Activated T-helper 17 cell treated with anti-CD3 and anti-CD28 coated beads, Interleukin-2, amount 50 U/mL, for 72 hours (primary cell): ENCODE measurements at places on chromosomes 11 and 22.

DNA sequence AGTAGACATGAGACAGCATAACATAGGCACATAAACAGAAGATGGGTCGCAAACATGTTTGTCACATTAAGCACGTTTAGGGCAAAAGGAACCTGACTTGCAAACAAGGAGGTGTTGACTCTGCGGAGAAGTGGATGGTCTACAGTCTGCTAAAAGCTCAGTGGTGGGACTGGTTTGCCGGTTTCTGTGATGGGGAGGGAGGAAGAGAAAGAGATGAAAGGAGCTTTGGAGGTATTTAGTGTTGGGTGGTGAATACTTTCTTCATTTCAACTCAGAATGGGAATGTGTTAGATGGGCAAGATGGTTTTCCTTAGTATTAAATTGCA, 191.4 kb upstream of the SORL1-AS1 start:
- ATAC-seq, result no peak

GRCh38 chr11:86693518-86693917, 21.1 kb upstream of the ME3 start:
- ATAC-seq, result no peak

GRCh38 chr11:69261116-69261515, 32.8 kb upstream of the MYEOV start:
- ATAC-seq, result no peak

DNA sequence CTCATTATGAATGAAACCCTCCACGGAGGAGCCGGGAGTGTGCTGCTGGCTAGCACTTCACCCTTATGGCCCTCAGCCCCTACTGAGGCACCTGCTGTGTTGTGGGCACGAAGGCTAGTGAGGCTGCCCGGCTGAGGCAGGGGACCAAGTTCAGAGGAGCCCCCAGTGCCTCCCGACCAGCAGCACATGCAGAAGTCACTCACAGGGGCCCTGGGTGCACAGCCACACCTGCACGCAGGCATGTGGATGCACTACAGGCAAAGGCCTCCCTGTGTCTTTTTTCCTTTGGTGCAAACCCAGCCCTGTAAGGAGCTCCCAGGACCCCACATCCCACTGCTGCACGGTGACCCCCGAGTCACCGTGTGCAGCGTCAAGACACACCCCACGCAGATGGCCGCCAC, 261.5 kb downstream of the BRD1 start:
- ATAC-seq, result no peak

- no peak for ATAC-seq
Measured at GRCh38 chr22:29704528-29705285, 15.1 kb upstream of the CABP7 start.

- ATAC-seq, result no peak
Measured at GRCh38 chr11:70873736-70874412, 378.5 kb downstream of the SHANK2 start.

DNA sequence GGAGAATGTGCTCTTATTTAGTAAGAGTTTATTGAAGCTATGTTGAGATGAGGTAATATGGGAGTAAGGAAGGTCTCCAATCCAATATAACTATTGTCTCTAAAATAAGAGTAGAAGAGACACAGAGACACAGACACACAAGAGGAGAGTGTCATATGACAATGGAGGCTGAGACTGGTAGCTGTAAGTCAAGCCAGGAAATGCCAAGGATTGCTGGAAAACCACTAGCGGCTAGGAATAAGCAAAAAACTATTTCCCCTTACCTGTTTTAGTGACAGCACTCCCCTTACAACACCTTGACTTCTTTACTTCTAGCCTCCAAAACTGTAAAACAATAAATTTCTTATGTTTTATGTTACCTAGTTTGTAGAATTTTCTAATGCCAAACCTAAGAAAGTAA, 1652.8 kb downstream of the LRRC4C start:
- ATAC-seq, result no peak

DNA sequence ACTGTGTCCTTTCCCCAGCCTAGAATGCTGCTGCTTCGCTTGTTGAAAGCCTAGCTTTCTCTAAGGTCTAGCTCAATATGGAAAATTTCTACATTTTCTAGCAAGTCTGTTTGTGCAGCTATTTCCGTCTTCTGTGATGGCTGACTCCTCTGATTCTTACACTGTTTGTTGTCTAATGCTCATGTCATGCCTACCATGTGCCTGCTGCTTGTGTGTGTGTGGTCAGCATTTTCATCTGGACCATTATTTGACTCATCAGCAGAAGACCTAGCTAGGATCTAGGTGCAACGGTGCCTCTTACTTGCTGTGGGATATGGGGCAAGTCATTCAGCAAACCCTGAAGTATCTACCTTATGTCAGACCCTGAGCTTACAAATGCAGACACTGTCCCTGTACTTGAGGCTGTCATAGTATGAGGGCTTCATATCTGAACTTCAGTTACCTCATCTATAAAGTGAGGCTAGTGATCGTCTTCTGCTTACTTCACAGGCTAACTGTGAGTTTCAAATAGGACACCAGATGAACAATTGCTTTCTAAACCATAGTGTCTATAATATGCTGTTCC, 86.5 kb upstream of the MYO18B start:
- ATAC-seq, result peak; percentile 24

GRCh38 chr11:35681163-35681767, 18.7 kb downstream of the TRIM44 start:
- peak; percentile 72 for ATAC-seq

GRCh38 chr22:40404251-40405177, 34.1 kb downstream of the SGSM3 start:
- no peak for ATAC-seq

- peak; percentile 56 for ATAC-seq
Measured at GRCh38 chr11:112538534-112539280, 278.0 kb upstream of the PLET1 start.

DNA sequence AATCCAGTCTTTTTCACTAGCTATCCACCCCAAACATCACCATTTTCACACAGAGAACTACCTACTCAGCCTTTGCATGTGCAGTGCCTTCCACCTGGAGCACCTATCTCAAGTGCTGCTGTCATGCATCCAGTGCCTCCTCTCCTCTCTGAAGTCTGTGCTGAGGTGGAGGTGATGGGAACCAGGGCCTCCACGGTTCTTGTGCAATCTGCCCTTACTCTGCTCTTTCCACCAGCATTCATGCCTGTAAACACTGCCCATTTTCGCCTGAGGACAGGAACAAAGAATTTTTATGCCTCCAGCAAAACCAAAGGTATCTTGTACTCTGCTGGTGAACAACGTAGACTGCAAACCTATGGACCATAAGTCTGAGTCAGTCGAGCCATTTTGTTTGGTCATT, 27.0 kb downstream of the PITPNB start:
- ATAC-seq, result no peak

- ATAC-seq, result no peak
Measured at GRCh38 chr11:110293389-110293788, 3.0 kb downstream of the RDX start.

- no peak for ATAC-seq
Measured at GRCh38 chr11:23772081-23772480, 724.8 kb upstream of the LUZP2 start.

DNA sequence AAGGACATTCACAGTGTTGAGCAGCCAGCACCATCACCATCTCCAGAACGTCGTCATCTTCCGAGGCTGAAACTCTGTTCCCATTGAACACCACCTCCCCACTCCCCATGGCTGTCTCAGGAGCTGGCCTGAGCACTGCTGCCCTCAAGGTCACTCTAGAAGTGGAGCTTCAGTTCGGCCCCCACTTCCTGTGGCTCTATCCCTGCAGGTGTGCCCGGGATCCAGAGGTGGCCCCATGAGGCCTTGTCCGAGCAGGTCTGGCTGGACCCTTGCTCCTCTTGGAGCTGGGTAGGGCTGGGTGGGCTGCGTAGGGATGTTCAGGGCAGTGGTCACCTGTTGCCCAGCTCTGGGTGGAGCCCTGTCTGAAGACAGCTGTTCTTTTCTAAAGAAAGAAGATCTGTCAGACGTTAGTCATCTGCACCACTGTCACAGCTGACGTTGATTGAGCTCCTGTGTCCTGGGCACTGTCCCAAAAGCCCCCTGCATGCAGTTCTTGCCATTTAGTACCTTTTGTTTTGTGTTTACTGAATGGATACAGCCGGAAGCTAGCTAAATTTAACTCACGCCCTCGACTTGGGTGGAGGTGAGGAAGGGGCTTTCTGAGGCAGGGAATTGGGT, 75.5 kb upstream of the CLDN5 start:
- no peak for ATAC-seq

GRCh38 chr11:83864412-83865057, 578.4 kb upstream of the CCDC90B start:
- no peak for ATAC-seq

DNA sequence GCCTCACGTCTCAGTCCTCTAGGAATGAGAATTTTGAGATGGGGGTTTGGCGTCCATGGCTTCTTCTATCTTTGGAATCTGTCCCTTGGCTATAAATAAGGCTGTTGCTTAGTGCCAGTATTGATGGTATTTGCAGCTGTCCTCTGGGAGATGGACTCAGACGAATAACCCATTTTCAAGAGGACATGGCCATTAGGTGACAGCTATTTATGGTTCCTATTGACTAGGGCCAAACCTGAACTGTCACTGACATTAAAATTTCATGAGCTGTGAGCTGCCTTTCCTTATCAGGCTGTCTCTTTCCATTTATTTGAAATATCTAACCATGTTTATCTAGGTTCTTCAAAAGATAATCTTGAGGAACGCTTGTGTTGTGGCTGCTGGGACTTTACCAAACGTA, 92.7 kb downstream of the NAV2 start:
- no peak for ATAC-seq

GRCh38 chr11:49302360-49302759, 94.0 kb upstream of the FOLH1 start:
- ATAC-seq, result no peak

GRCh38 chr11:111541254-111542061, 938 bp downstream of the LAYN start:
- no peak for ATAC-seq

- no peak for ATAC-seq
Measured at GRCh38 chr11:64792482-64792881, 10.5 kb downstream of the MAP4K2 start.
